ENCODE measurements at places on chromosomes 11 and 22.

DNA sequence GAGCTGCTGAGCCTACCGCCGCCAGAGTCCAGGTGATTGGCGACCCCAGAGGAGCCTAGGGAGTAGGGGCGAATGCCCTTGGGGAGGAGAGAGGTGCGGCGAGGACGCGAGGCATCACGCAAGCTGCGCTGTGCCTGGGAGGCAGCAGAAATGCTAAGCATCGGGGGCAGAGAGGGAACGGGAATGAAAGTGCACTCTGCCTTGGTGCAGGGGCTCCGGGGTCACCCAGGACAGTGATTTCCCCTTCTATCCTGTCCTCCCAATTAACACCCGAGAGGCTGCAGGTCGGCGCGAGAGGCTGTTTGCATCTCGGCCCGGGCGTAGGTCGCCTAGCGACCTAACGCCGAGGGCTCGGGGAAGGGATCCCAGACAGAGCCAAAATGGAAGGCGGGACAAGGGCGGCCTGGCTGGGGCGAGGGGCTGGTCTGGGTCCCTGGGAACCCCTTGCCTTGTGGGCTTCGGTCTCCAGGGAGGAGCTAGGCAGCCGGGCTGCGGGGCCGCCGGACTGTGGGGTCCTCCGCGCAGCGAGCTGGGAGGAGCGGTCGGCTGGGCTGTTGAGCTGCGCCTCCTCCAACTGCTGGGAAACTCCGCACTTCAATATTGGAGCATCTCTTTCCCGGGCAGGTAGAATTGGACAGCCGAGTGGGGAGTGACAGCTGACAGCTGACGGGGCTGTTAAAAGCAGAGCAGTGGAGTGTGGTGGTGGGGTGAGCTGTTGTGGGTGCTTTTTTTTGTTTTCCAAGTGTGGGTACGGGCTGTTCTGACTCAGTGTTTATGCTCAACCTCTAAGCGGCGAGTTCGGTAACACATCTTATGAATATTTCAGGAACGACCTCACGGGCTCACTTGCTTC lies 657 bp downstream of the ELMOD1 start:
- DNase-seq, result no peak

- DNase-seq, result peak; percentile 26
Measured at GRCh38 chr11:7905961-7906429, 25.1 kb downstream of the OR10A6 start.

DNA sequence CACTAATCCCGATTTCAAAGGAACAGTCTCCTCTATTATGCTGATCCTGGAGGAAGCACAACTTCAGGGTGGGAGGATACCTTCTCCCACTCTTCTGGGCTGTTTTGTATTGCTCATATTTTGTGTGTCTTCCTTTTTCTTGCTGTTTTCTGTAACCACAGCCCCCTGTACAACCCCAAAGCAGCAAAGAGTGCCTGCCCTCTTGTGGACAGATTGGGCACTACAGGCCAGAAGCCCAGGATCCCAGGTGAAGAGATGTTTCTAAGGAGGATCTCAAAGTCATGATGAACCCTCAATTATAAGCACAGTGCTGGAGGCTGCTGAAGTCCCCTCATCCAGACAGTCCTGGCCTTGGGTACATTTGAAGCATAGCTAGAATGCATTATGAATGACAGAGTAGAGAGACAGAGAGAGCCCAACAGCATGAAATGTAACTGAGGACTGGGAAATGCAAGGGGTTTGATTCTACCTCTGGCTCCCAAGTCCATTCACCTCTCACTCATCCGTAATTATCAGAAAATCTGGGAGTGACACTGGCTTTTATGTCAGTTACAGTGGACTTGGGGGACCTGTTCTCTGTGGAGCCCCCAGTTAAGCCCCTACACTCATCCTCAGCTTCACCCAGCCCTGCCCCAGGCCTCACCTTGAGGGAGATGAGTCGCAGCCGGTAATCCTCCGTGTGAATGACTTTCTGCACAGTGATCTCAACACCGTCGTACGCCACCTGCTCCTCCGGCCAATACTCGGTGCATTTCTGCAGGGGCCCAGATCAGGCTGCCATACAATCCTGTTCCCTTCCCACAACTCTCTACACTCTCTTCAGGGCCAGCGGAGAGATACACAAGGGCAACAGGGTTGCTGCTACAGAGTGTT lies 6.2 kb upstream of the IGSF22 start:
- DNase-seq, result peak; percentile 35

- peak; percentile 92 for DNase-seq
Measured at GRCh38 chr22:42933485-42934091, 76.5 kb upstream of the ARFGAP3 start.

GRCh38 chr22:22348127-22348814 lies 103.7 kb downstream of the VPREB1 start:
- no peak for DNase-seq

DNA sequence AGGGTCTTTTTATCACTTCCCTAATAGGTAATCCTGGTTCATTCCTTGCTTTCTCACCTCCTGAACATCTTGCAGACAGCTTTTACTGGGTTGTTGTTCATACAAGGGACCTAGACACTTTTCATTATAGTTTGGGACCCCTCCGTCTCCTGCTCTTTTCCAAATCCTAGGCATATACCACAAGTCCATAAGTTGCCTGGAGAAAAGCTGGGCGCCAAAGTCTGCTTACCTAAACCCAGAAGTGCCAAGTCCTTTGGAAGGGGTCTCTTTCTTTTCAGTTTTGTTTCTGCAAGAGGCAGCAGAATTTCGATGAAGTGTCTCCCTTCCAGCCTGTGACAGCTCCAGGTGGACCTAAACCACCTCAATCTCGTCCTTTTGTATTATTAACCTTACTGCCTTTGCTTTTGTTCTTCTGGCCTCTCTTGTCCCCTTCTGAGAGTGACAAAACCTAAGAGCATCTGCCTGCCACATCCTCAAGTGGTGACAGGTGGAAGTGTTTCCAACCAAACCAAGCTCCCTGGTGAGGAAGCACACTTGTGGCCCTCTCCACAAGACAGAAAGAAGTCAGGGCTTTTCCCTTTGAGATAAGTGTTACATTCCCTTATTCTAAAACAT lies 19.5 kb upstream of the P2RY6 start:
- no peak for DNase-seq

DNA sequence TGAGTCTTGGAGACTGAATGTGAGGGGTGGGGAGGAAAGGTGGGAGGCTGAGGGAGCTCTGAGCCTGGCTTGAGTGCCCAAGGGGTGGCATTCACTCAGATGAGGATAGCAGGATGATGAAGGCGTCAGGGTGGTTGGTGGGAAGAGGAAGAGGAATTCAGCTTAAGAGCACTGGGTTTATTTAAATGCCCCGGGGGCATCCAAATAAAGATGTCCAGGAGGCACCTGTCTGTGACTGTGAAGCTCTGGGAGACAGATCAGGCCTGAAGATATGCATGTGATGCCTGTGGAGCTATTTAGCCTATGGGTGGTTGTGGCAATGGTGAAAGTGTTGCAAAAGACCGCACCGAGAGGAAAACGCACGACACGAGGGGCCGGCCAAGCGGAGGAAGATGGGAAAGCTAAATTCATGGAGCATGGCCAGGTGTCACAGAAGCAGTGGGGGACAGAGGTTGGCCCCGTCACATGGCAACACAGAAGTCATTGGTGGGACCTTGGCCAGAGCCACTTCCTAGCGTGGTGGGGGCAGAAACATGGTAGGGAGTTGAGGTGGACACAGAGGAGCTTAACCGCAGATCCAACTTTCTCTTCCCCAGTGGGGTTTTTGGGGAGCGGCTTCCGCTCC lies 15.5 kb downstream of the SLC37A2 start:
- DNase-seq, result no peak

GRCh38 chr11:71946144-71946571 lies 17.3 kb downstream of the RNF121 start:
- peak; percentile 81 for DNase-seq

DNA sequence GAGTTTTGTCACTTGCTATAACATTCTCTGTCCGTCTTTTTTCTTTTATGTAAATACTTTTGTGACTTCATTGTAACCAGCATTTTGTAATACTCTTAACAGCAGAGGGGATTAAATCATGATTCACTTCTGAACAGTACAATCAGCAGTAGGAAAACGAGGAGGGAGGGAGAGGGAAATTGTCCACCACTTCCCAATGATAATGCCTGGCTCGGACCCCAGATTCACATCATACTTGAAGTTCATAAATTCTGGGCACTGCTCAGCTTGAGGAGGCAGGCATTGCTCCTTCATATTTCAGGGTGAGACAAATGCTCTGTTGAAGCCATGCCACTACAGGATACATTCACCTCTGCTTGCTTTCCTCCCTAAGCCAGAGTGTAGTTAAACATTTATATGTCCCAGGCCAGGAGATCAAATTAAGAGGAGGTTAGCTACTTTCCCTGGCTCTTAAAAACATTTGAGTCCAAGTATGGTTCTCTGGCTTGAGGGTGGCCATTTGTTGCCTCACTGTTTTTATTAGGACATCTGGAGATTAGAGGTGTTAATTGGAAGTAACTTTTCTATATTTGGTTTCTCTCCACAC lies 129.0 kb upstream of the LDLRAD3 start:
- DNase-seq, result no peak
